ENCODE measurements at places on chromosomes 11 and 22.

DNA sequence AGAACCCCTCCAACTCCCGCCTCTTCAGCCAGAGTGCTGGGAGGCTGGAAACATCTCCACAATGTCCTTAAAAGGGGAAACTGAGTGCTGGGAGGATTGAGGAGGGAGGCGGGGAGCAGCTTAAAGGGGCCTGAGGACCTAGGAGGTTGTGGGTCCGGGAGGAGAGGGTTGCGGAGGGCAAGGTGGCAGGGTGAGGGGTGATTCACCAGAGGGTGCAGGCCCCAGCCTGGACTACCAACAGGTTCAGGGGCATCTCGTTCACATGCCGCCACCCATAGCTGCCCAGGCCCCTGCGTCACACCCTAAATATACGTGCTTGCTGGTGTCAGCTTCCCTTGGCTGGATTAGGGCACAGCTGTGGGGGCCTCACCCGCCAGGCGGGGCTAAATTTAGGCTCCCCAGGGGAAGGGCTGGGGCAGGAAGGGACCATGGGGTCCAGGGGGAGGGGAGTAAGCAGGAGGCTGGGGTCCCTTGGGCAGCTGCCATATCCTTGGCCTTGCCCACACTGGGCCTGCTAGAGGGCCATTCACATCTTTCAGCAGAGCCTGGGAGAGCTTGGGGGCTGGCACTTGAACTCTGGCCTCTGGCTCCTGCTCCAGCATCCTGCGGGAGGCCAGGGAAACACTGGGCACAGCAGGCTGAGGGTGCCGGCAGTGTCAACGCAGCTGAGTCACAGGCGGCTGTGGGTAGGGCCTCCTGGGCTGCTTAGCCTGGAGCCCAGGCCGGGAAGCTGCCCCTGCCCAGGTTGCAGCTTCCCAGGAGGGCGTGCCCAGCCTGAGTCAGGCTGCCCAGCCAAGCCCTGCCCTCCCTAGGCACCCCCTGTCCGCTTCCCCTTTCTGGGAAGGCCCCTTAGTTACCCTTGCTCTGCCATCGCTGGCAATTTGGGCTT is 1.3 kb downstream of the EHBP1L1 start:
- DNase-seq = no peak

DNA sequence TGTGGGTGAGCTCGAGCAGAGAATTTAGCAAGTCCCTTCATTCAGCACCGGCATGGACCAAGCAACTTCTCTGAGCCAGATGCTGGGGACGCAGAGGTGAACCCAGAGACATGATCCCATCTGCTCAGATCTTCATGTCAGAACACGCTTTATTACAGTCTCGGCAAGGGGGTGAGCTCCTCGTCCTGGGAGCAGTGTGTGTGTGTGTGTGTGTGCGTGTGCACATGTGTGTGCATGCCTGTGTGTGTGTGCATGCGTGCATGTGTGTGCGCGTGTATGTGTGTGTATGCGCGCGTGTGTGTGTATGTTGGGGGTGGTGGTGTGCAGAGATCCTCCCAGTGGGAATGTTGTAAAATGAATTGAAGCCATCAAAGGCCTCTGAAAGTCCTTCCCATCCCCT is 9.8 kb downstream of the MIAT start:
- no peak for DNase-seq

DNA sequence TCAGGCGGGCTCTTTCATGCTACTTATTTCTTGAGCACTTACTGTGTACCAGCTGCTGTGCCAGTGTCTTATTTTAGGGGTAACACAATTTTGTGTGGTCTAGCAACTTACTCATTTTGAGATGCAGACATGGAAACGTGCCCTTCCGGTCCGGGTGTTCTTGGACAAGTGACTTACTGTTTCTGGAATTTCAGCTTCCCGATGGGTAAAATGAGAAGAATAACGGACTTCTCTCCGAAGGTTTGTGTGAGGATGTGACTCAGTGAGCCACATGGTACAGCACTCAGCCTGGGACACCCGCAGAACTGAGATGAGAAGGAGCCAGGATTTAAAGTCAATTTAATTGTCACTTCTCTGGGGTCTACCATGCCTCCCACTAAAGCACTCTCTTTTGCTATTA is 114.5 kb upstream of the SYT13 start:
- no peak for DNase-seq

DNA sequence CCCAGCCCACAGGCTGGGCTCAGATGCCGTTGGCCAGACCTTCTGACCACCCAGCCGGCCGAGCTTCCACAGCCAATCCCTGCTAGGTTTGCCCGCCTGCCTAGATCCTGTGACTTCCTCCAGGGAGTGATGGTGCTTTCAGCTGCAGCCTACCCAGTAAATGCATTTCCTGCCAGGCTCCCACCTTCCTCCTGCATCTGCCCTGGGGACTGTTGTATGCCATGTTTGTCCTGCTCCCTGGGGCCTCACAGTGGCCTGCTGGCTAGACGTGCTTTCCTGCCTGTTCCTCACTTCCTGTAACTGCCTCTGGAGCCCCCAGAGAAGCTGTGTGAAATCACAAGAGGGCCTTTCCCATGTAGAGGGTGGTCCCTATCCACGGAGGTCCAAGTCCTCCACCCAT is 86.2 kb downstream of the GALNT18 start:
- peak; percentile 29 for DNase-seq

DNA sequence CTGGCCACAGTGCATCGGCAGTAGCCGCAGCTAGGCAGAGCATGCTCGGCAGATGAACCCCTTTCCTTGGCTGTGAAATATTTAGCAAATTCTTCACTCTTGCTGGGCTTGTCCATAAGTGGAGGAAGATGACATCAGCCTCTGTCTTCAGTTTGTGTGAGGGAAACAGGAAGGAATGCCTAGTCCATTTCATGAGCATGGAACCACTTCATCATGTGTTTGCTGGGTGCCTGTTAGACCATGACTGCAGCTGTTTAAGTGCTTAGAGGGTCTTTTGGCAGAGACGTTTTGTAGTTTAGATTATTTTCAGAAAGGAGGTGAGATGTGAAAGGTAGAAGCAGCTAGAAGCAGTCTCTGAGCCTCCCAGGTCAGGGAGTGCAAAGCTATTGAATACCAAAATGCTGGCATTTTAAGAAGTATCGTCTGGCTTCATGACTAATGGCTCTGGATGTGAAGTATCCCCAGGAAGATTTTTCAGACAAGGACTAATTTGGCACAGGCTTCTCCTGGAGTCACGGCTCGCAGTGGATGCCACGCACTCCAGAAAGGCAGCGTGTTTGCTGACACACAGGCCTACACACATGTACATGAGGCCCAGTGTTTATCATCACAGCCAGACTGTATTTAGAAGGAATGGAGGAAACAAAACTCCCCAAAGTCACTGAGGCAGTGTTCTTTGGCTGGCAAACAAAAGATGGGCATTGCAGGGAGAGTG is 43.1 kb upstream of the GRAMD1B start:
- no peak for DNase-seq

DNA sequence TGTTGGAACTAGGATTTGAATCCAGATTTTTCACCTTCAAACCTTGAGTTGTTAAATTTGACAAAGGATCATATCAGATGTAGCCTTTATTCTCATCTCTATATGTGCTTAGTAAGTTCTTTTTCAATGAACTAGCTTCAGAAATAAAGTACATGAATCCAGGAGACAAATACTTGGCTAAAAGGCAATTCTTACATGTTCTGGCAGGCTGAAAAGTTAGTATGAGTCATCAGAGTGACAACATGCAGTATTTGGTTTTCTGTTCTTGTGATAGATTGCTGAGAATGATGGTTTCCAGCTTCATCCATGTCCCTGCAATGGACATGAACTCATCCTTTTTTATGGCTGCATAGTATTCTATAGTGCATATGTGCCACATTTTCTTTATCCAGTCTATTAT is 40.4 kb downstream of the BBOX1 start:
- no peak for DNase-seq

GRCh38 chr22:38230108-38230825 is 28.5 kb downstream of the MAFF start:
- peak; percentile 63 for DNase-seq

- no peak for DNase-seq
Measured at GRCh38 chr11:113572136-113572735, 97.0 kb upstream of the DRD2 start.

- DNase-seq = peak; percentile 62
Measured at GRCh38 chr22:17786435-17787161, 12.3 kb upstream of the BID start.

DNA sequence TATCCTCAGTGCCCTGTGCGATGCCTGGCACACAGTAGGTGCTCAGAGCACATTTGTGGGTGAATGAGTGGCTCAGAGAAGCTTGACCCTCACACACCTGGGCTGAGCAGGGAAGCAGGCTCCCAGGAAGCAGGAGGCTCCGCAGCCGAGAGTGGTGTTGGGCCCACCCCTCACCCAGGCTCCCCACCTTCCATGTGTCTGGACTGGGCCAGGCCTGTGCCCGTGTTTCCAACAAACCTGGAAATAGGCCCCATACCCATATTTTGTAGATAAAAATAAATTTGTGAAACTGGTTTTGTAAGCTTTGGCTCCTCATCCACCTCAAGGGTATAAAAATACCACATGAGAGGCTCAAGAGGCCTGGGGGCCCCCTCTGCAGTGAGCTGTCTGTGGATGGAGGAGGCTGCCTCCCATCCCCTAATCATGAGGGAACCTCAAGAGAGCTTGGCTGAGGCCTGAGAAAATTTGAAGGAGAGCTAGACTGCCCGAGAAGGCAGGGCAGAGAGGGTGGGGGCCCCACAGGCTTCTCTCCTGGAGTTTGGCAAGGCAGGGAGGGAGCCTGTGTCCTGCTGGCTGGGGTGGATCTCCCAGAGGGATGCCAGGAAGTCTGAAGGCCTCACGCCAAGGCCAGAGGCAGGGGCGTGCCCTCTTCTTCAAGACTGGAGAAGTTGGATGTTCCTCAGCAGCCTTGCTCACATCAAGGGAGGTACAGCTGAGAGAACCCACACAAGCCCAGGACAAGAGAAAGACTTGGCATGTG is 147.0 kb upstream of the NECTIN1 start:
- no peak for DNase-seq

GRCh38 chr11:63549411-63549810 is 12.8 kb downstream of the PLAAT4 start:
- no peak for DNase-seq

GRCh38 chr22:49965091-49966040 is 4.8 kb downstream of the PIM3 start:
- DNase-seq = peak; percentile 2

- DNase-seq = no peak
Measured at GRCh38 chr11:67293090-67293489, 4.0 kb downstream of the ANKRD13D start.

- no peak for DNase-seq
Measured at GRCh38 chr11:86681483-86681756, 9.0 kb upstream of the ME3 start.

GRCh38 chr11:12901272-12901671 is 107.8 kb upstream of the RASSF10 start:
- DNase-seq = no peak

DNA sequence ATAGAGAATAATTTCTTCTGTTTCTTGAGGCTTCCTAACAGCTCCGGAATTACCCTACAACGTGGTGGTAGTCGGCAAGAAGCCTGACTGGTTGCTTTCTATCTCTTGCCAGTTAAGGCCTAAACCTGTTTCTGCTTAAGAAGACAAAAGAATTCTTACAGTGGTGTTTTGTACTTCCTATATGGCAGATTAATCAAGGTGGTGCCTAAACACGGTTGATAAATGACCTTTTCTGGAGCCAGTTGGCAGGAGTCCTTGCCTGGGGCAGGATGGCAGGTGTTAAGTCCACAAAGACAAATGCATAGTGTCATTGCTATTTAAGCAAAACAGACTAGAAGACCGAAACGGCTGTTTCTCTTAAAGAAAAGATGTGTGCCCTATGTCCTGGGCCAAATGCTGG is 9.9 kb downstream of the GVQW3 start:
- DNase-seq = no peak

- no peak for DNase-seq
Measured at GRCh38 chr11:91081440-91082043, 858.7 kb upstream of the CHORDC1 start.

DNA sequence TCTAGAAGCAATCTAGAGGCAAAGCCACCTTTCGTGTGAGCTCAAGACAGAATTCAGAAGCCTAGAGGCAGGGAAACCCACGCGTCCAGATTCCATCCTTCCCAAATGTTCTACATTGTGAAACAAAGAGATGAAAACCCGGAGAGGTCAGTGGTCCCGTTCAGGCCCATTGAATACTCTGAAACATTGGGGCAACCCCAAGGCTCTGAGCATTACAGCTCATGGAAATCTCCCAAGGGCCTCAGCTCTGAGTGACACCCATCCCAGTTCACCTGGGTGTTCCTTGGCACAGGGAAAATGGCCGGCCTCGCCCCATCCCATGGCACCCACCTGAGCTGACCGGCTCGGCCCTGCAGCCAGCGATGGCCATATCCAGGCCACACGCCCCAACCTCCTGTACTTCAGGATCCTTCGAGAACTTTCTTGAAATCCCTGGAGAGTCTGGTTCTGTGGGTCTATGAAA is 128.6 kb upstream of the FGF3 start:
- DNase-seq = no peak

DNA sequence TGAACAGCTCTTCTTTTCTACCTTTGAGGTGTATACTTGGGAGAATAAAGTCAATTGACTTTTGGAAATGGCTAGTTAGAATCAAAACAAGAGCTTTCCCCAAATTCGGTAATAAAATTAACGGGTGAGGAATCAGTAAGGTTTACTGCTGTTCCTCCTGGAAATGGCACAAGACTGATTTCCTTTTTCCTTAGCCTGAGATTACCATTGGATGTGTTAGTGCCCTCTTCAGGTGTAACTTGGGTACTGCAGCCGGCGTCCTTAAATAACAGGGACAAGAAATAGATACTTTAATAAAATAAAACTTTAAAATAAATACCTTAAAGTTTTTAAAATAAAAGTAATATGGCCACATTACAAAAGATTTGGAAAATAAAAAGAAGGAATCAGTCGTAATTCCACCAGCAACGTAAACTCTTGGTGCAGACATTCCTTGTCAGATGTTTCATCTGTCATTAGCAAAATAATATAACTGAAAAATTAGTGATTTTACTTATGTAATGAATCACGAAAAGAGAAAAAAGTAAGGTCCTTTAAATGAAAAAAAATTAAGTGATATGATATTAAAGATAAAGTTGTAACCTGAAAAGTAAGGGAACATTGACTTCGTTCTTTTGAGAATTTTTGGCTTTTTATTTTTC is 29.7 kb downstream of the ZFTA start:
- DNase-seq = peak; percentile 69

GRCh38 chr11:59727426-59727825 is 13.8 kb upstream of the OR10V1 start:
- DNase-seq = no peak

GRCh38 chr11:126421271-126421671 is 65.8 kb downstream of the ST3GAL4 start:
- DNase-seq = no peak

All from iPS-NIHi11 (cell line).